Endothelial cell of umbilical vein (primary cell): ENCODE measurements at places on chromosomes 3 and 15. TPM values are rescaled to one million over a fixed set of nuclear protein-coding genes. Genes with fewer than 3 reads are reported as not detected.
A peak's percentile ranks its signal among the peaks of the same experiment; 100 is the strongest.

DNA sequence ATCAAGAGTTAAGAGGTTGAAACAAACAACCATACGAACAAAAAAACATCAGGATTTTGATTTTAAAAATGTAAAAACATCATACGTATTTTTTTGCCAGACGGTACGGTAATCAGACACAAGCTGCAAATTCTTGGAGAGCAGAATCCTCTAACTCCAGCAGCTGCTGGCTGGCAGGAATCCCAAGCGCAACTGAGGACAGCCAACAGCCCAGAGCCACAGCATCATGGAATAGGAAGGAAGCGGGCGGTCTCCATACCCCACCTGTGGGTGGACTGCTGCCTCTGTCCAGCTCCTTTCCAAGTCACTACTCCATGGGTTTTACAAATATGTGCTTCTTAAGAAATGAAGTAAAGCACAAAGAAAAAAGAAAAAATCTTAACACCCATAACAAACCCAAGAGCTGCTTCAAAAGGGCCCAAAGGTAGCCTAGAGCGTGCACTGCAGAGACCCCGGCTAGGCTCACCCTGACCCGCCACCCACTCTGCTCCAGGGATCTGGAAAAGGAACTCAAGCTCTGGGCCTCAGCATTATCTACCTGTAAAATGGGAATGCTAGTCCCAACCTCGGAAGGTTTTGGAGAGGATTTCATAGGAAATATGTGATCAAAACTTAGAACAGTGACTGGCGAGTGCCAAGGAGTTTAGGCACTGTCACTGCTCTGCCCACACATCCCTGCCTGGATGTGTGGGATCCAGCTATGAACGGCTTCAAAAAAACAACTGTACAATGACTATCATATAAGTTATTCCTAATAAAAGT is 33.4 kb downstream of the ZXDC start:
- H3K27ac ChIP-seq = no peak overlapping the region
- H3K27me3 ChIP-seq = no peaks in the 10 kb centered on the region
- peaks cover 5% of the 10 kb centered on the region for H3K36me3 ChIP-seq

DNA sequence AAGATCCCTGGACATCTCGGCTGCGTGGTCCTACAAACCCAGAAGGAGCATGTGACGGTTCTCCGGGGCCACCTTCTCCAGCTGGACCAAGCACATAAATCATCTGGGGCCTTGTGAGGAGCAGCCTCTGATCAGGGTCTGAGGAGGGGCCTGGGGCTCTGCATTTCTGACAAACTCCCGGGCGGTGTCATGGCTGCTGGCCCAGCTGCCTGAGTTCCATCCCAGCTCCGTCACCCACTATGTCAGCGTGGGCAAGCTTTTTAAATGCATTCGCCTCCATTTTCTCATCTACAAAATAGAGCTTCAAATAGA is 126.3 kb upstream of the MEF2A start:
- H3K27ac ChIP-seq = no peak overlapping the region
- DNase-seq = no peak
- H3K4me3 ChIP-seq = no peak overlapping the region
- H3K36me3 ChIP-seq = no peaks in the 10 kb centered on the region
- peaks cover 24% of the 10 kb centered on the region for H3K4me1 ChIP-seq

CEP19 gene
- 1.2 and 1.6 TPM in 2 replicates for total RNA-seq

DNA sequence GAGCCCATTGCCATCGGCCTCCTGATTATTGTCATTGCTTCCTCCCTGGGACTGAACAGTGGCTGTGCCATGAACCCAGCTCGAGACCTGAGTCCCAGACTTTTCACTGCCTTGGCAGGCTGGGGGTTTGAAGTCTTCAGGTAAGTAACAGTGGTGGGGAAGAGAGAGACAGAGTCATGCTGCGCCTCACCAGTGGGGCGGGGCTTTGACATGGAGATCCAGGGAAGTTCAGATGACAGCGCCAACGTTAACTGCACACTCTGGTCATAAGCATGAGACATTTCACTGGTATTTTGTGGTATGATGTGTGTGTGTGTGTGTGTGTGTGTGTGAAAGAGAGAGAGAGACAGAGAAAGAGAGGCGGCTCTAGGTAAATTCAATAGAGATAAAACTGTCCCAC is 41.0 kb downstream of the AQP9 start:
- H3K36me3 ChIP-seq = no peaks in the 10 kb centered on the region
- H3K27ac ChIP-seq = peak overlapping the region; percentile 92
- no peak for DNase-seq

- no peak overlapping the region for H3K4me3 ChIP-seq
- H3K27ac ChIP-seq = no peak overlapping the region
- DNase-seq = peak; percentile 49
- no peaks in the 10 kb centered on the region for H3K27me3 ChIP-seq
These were observed 458.3 kb upstream of the CBLB start for GRCh38 chr3:106326941-106327695.

CTXN2 gene
- total RNA-seq = 0.14 TPM in 1 of 2 replicates, not detected in the other

DNA sequence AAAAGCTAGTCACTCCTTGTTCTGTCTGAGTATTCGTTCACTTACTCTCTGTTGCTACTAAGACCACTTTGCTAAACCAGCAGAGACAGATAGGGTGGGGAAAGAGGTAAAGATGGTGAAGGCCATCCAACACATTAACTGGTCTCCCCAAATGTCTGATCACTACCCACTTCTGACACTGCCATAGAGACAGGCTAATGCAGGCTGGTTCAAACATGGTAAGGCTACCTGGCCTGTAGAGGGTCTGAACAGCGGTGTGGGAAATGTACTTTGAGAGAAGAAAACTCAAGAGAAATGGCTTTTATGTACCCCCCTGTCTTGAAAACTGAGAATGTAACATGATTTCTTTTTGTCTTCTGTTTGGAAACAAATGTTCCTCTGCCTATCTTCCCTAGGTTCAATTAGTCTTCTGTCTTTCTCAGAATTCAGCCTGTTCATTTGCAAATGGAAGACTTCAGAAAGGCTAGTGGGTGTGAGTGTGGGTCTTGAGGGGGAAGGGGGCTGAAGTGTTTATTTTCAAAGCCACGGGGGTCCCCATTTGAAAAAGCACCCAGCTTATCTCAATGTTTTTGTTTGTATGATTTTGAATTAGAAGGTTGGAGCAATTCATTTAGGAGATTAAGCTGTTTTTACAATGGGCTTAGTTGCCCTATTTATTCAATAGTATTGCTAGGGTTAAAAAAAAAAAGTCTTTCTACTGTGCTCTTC is 15.8 kb downstream of the ALDH1A2 start:
- no peak overlapping the region for H3K27ac ChIP-seq
- no peak for DNase-seq
- no peaks in the 10 kb centered on the region for H3K36me3 ChIP-seq

DNA sequence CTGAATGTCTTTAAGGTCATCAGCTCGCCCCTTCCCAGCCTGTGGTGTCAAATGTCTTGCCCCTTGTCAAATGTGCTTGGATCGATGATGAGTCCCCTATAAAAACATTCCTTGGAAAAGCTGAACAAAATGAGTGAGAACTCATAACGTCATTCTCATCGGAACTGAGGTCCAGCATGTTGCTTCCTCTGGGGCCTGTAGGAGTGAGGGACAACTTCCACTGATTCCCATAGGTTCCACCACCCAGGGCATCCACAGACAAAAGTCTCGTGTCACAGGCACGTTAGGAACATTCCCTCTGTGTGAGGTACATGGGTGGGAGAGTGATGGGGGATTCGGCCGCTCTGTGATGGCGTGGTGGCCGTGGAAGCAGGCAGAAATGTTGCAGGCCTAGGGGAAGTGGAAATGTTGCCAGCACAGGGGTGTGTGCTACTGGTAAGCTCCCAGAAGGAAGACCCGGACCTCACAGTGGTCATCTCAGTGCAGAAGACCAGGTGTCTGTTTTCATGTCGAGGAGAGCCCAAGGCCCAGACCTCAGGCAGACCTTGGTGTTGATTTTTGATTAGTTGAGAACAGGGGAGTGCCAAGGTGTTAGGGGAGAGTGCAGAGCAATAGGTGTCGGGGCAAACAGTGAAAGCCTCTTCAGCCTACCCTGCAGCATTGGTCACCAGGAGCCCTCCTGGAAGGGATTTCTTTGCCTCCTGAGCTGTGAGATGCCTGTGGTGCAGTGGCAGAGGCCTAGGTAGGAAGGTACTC is 96.8 kb downstream of the SNRPN start:
- H3K4me1 ChIP-seq = no peaks in the 10 kb centered on the region
- no peaks in the 10 kb centered on the region for H3K27me3 ChIP-seq
- no peak for DNase-seq
- H3K27ac ChIP-seq = no peak overlapping the region

NPAP1 gene
- total RNA-seq = not detected in 2 replicates

HRH1 gene
- 16.2 and 22.0 TPM in 2 replicates for total RNA-seq

GRCh38 chr3:6512172-6512800 is 348.6 kb upstream of the GRM7 start:
- H3K36me3 ChIP-seq = no peaks in the 10 kb centered on the region
- no peaks in the 10 kb centered on the region for H3K4me1 ChIP-seq
- H3K27me3 ChIP-seq = no peaks in the 10 kb centered on the region

GRCh38 chr15:78035321-78035751 is 42.2 kb downstream of the TBC1D2B start:
- no peak overlapping the region for H3K4me3 ChIP-seq
- no peaks in the 10 kb centered on the region for H3K27me3 ChIP-seq
- DNase-seq = peak; percentile 92
- peaks cover 34% of the 10 kb centered on the region for H3K4me1 ChIP-seq
- H3K27ac ChIP-seq = peak overlapping the region; percentile 65

GRCh38 chr3:114504941-114505628 is 211.3 kb downstream of the TIGIT start:
- no peaks in the 10 kb centered on the region for H3K27me3 ChIP-seq
- no peak overlapping the region for H3K27ac ChIP-seq
- peak; percentile 16 for DNase-seq
- no peaks in the 10 kb centered on the region for H3K36me3 ChIP-seq

OR5K2 gene
- not detected in 2 replicates for total RNA-seq

LCTL gene
- not detected in 2 replicates for total RNA-seq

DNA sequence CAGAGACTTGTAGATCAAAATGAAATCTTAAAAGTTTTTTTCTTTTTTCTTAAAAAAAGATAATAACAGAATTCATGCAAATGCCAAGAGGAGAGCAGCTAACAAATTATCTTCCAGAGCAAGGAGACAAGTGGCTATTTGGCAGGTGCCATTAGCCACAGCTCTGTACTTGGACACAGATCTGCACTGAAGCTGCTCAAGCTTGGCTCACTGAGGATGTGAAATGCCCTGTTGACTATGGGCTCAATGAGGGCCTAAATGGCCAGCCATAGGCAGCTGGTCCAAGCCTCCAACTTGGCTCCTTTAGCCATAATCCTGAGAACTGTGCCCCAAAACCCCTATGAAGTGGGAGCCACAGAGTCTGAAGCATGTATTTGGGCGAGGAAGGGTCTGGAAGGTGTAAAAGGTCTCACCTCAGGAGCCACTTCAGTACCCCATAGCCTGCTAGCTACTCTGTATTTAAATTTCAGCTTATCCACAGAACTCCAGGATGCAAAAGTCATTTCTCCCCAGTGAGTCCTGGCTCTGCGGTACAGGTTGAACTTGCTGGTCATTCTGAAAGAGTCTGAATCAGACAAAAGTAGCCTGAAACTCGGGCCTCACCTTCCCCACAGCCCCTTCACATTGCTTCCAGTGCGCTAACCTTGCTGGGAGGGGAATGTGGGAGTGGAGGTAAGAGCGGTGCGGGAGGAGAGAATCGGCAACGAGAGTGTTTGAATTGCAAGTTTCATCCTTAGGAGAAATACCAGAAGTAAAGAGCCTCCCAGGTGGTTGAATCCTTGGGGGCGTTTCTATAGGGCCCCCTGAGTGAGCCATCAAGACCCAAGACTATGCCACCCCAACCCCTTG is 48.0 kb downstream of the ZIC4 start:
- H3K4me1 ChIP-seq = no peaks in the 10 kb centered on the region
- peaks cover 84% of the 10 kb centered on the region for H3K27me3 ChIP-seq

- H3K4me3 ChIP-seq = no peak overlapping the region
- peak overlapping the region; percentile 62 for H3K27ac ChIP-seq
- no peaks in the 10 kb centered on the region for H3K36me3 ChIP-seq
- no peak for DNase-seq
- H3K4me1 ChIP-seq = peaks cover 64% of the 10 kb centered on the region
These were observed 172.9 kb upstream of the SLC2A2 start for GRCh38 chr3:171199473-171199829.

DNA sequence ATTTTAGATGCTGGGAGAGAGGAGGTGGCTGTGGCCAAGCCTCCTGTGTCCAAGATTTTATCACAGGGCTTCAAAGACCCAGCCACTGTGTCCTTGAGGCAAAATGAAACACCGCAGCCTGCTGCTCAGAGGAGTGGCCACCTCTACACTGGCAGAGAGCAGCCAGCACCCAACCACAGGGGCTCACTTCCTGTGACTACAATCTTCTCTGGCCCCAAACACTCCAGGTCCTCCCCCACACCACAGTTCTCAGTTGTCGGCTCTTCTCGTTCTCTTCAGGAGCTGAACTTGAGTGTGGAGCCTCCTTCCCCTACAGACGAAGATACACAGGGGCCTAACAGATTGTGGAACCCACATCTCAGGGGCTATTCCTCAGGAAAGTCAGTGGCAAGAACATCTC is 45.6 kb downstream of the CDAN1 start:
- no peak overlapping the region for H3K4me3 ChIP-seq
- H3K4me1 ChIP-seq = no peaks in the 10 kb centered on the region
- H3K27ac ChIP-seq = no peak overlapping the region
- H3K36me3 ChIP-seq = peaks cover 8% of the 10 kb centered on the region
- H3K27me3 ChIP-seq = no peaks in the 10 kb centered on the region
- DNase-seq = no peak

DNA sequence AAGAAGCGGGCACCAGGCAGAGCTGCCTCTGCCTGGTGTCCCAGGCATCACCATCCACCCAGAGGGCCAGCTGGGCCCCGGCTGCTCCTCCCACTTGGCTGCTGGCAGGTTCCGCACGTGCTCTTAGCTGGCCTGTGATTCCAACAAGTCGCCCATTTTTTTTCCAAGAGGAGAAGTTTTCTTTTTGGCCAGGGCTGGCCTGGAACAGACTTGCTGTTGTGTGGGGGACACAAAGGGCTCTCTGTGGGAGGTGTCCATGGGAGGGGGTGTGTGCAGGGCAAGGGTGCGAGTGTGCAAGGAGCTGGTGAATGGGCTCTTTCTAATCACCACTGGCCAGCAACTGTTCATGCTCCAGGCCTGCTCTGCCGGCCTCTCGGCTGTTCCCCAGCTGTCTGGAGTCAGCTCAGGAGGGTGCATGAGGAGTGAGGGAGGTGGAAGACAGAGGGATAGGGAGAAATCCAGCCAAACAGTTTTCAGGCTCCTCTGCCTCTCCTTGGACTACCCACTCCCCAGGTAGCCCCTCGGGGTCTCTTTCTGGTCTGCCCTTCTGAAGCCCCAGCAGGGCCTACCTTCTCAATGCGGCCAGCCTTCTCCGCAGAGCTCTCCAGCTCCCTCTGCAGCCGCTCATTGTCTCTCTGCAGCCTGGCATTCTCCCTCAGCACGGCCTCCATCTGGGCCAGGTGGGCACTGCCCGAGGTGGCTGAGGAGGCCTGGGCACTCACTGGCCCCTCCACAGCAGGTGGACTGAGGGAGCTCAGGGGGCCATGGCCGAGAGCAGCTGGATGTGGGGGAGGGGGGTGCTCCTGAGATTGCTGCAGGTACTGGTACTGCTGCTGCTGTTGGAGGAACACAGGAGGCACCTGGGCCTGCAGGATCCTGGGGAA is 7.1 kb downstream of the AMOTL2 start:
- no peak overlapping the region for H3K4me3 ChIP-seq
- H3K4me1 ChIP-seq = peaks cover 90% of the 10 kb centered on the region
- H3K36me3 ChIP-seq = peaks cover 68% of the 10 kb centered on the region
- peak overlapping the region; percentile 48 for H3K27ac ChIP-seq
- peak; percentile 14 for DNase-seq
- no peaks in the 10 kb centered on the region for H3K27me3 ChIP-seq
